ENCODE measurements at places on chromosomes 1 and 21.
A peak's percentile ranks its signal among the peaks of the same experiment; 100 is the strongest.

DNA sequence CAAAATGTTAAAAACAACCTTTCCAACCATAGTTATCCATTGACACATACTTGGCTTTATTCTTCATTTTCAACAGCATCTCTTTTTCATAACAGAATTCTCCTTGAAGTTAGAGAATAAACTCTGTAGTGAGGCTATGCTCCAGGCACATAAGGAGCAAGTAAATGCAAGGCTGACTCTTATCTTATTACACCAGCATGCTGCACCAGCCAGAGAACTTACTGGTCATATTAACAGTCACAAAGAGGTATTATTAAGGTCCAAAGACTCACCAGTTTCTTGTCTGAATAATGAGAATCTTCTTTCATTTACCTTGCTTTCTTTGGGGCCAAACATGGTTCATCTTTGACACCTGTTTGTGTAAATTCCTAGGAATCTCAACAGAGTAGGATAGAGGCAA lies 71.3 kb upstream of the IVNS1ABP start:
- no peak for DNase-seq

GRCh38 chr21:42112857-42113256 lies 41.7 kb downstream of the UMODL1 start:
- no peak for DNase-seq

GRCh38 chr1:33874636-33875035 lies 10.8 kb downstream of the HMGB4 start:
- DNase-seq, result no peak

DNA sequence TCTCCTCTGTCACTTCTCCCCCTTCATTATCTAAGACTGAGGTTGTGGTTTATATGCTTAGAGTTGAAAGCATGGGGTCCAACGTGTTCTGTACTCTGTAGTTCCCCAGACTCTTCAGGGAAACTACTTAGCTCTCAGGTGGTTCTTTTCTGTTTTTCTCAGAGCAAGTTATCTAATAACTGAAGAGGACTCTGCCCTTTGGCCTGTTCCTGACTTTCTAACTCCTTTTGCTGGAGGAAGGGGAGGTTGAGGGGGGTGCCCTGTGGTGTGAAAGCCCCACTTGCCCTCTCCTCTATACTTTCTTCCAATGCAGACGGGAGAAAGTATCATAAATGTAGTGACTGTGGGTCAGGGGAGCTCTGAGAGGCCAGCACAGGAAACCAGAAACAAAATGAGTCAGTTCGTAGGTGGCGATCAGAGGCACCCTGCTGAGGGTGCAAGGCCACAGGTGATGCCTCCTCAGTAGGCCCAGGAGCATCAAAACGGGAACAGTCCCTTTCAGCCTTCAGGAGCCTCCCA lies 5.0 kb downstream of the SLC25A44 start:
- no peak for DNase-seq

DNA sequence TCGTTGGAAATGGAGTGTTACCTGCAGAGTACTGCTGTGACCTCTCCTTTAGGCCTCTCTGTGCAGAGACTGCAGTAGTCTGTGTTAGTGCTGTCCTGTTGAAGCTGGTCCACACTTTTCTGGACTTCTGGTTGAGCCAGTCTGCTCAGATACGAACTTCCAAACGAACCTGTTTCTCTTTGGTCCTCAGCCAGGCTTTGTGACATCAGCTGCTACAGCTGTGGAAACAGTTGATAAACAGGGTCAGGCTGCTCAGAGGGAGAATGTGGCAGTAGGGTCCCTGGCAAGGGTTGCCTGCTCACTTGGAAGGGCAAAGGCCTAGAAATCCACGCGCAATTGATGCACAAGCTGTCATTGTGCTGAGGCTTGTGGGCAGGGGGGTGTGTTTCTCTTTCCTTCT lies 98.8 kb downstream of the NOS1AP start:
- no peak for DNase-seq

DNA sequence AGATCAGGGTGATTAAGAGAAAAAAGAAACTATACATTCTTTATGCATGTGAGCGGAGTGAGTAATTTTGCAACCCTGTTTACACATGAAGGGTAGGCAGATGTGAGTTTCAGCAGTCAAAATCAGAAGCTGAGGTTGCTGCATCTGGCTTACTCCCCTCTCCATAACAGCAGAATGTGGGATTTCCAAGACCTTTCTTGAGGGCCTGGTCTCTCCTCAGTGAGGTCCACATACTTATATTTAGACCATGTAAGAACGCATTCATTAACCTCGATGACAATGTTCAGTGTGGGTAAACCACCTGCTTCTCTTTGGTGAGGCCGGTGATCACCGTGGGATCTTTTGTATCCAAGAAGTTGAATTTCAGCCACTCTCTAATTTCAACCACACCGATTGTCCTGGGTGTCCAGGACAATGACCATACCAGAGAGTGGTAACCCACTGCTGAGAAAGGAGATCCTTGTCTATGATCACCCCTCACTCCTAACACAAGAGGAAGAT lies 18.7 kb upstream of the RAP1A start:
- DNase-seq, result no peak

DNA sequence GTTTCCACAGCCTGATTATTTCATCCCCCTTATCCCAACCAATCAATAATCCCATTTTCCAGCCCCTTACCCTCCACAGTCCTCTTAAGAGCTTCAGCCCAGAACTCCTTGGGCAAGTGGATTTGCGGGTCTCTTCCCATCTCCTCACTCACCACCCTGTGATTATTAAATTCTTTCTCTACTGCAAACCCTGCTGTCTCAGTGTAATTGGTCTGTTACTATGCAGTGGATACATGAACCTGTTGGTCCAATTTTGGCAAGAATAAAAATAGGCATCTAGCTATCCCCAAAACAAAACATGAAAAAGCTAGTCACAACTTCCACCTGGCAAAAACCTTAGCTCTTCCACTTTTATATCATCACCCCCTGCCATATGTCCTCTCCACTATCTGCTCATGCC lies 36.2 kb upstream of the TNFSF4 start:
- DNase-seq, result no peak

- DNase-seq, result no peak
These were observed 39.0 kb downstream of the FOXO6 start for GRCh38 chr1:41400225-41400624.

GRCh38 chr1:235108185-235108593 lies 20.4 kb downstream of the TOMM20 start:
- no peak for DNase-seq

DNA sequence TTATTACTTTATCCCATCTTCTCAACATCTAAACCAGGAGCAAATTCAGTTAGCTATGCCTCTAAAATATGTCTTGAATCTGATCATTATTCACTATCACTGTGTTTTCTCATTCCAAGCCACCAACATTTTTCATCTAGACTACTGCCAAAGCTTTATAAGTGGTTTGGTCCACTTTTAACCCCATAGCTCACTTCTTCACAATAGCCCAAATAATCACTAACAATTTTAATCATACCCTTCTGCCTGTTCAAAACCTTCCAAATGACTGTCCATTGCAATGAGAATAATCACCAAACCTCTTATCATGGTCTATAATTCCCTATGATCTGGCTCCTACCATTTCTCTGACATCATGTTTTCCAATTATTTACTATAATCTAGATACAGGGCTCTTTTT lies 149.8 kb upstream of the ZNHIT6 start:
- DNase-seq, result peak; percentile 16

GRCh38 chr1:183885142-183885735 lies 80.3 kb downstream of the RGL1 start:
- no peak for DNase-seq

DNA sequence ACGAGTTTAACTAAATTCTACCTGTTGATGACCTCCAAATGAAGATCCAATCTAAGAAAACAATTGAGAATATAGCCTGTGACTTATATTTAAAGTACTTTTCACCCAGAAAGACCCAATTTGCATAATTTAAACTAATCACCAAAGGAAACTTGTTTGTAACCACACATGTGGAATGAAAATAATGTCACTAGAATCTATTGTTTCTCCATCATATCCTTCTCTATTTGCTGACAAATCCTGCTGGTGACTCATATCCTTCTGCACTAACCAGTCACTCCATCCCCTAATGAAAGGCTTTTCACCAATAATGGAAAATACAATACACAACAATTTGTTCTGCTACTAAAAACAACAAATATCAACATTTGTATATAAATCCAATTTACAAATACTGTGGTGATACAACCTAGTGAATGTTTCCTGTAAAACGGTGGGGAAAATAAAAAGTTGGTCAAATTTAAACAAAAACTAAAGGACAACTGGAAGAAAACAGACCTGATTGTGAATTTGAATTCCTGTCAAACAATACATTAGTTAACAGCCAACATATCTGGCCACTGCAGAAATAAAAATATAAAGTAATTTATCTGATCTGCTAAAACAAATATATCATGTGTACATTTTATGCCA lies 6.5 kb downstream of the PTP4A2 start:
- DNase-seq, result peak; percentile 56

GRCh38 chr1:201444792-201445191 lies 23.3 kb upstream of the TNNI1 start:
- DNase-seq, result no peak

- no peak for DNase-seq
These were observed 39.3 kb upstream of the LRRC7 start for GRCh38 chr1:69528376-69528775.

DNA sequence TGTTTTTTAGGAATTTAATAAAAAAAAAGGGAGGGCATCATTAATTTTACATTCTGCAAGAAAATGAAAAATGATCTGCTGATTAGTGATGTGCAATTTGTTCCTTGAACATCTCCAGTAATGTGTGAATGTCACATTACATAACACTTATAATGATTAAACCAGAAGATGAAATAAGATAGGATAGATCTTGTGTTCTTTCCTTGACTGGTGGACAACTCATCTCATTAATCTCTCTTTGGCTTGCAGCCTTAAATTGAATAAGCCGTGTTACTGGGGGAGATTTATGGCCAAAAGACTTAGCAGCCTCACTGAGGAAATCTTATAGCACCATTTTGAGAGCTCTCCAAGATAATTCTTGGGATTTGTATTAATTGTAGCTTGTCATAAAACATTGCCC lies 217.2 kb downstream of the ST6GALNAC3 start:
- no peak for DNase-seq

- DNase-seq, result no peak
These were observed 61.4 kb downstream of the BRINP3 start for GRCh38 chr1:190416239-190416638.

DNA sequence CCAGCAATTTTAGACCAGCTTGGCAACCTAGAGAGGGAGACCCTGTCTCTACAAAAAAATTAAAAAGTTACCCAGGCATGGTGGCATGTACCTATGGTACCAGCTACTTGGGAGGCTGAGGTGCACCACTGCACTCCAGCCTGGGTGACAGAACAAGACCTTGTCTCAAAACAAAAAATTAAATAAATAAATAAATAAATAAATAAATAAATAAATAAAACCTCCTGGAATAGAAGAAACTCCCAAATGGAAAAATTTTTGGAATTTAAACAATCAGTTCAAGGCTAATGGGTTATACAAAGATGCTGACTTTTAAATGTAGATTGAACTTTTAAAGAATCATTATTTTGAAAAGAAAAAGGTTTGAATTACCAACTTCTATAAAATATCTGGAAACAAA lies 22.2 kb downstream of the UBR4 start:
- DNase-seq, result no peak

DNA sequence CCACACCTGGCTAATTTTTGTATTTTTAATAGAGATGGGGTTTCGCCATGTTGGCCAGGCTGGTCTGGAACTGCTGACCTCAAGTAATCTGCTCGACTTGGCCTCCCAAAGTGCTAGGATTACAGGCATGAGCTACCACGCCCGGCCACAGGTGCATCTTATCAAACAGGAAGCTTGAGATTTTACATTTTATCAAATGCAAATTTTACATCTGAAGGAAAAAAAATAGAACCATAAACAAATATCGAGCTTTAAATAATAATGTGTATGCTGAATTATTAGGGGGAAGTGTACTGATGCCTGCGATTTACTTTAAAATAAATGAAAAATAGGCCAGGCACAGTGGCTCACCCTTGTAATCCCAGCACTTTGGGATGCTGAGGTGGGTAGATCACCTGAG lies 16.6 kb upstream of the BRWD1 start:
- DNase-seq, result no peak

- DNase-seq, result no peak
These were observed 315.6 kb upstream of the PLXNA2 start for GRCh38 chr1:208559597-208560329.

DNA sequence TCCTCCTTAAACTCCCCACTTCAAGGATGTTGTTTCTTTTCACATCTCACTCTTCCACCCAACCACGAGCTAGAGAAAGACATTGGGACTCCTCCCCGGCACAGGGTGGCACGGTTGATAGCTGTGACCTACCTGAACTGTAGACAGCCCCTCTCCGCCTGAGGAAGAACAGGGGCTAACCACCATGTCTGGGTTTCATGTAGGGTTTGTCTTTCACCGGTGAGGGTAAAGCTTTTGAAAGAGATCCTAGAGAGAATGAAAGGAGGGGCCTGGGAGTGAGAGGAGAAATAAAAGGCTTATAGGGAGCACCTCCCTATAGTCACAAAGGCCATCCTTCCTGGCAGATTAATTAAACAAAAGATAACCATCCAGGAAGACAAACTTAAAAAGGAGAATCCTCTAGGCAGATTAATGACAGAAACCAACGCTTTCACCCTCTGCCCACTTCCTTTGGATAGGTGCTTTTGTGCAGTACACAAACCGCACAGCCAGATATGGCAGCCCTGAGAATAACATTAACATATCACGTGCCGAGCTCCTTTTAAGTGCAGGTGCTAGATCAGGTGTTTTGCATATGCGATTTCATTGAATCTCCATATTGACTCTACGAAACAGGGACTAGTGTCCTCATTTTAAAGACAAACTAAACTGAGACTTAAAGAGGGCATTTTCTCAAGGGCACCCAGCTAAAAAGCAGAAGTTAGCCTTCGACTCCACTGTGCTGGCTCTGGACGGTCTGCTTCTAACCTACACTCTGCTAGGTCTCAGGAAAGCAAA lies 178.1 kb upstream of the RUNX1 start:
- no peak for DNase-seq

GRCh38 chr21:38982096-38982495 lies 176.4 kb downstream of the ETS2 start:
- peak; percentile 67 for DNase-seq

DNA sequence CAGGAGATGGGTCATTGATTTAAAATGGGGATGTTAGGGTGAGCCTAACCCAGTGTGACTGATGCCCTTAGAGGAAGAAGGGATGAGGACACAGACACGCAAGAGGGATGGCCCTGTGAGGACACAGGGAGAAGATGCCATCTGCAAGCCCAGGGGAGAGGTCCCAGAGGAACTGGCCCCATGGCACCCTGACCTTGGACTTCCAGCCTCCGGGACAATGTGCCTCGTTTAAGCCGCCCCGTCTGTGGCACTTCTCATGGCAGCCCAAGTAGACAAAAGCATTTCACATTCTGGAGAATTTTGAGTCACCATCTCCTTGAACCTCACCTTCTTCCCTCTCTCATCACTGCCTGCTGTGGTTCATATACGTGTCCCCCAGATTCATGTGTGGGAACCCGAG lies 20.1 kb upstream of the PCBP3 start:
- no peak for DNase-seq

DNA sequence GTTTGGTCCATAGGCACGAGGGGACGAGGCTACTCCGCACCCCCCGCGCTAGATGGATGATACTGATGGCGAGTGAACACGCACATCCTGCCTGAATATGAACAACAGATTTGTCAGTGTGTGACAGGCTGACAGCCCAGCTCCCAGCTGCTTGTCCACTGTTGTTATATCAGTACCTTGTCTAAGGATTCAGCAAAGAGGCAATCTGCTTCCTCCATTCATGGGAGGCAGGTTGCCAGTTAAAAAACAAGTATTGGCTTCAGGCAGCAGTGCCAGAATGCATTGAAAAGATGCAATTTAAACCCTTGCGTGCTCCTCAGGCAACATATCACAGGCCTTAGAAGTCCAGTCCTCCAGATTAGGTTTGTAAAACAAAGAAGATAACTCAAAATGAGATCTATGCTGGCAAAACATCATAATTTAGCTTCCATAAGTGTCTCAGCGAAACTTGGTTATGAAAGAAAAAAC lies 223.3 kb downstream of the GPATCH2 start:
- DNase-seq, result no peak

Measured in GM03348 (cell line).